Stimulated activated naive B cell treated with anti-CD40 and anti-IgM and Interleukin-4, amounts not matched to agents 10 μg/mL and 1 μg/mL and 100 μg/mL, for 72 hours (primary cell): ENCODE measurements at places on chromosomes 12 and 14.

DNA sequence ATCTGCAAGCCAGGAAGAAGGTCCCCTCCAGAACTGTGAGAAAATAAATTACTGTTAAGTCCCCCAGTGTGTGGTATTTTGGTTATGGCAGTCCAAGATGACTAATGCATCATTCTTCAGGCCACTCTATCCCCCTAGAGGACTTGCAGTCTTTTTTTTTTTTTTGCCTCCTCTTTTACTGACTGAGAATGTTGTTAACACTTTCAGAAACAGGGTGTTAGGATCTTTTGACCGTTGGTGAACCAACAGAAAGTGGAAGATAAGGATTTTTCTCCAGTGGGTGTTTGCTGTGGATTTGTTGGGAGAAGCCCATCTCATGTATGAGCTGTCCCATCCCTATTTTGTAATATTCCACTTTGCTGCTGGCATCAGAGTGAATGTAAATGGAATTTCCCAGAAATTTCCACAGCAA, 37.8 kb downstream of the MARK3 start:
- no peak for DNase-seq

GRCh38 chr12:48010366-48010970, 6.2 kb upstream of the COL2A1 start:
- no peak for DNase-seq

DNA sequence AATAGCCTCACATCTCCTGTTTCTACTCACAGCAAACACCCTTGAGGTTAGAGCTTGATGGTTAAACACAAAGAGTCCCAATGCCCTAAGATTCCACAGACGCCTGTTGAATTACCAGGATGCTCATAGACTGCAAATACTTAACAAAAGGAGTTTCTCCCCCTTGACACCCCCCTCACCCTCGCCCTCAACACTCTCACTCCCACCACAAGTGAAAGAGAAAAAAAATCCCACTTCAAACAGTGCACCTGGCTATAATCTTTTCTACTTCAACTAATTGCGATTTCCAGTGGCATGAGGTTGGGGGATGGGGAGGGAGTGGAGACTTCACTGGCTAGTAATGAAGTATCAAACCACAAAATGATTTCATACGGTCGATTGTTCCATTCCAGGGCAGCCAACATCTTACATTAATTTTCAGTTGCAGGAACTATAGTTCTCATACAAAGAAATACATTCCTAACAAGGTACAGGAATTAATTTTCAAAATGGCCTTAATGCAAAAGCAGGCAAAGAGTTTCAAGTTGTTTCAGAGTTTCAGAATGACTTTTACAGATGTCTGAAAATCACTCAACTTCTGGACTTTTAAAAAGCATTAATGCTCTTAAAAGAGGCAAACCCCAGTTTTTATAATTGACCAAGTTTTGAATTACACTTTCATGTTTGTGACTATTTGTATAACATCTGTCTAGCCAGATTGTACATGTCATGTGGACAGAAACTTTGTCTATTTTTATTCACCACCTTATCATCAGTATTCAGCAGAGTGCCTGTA, 390.7 kb downstream of the C12orf75 start:
- DNase-seq: no peak

GRCh38 chr12:122003651-122004611, 17.8 kb upstream of the BCL7A start:
- DNase-seq: peak; percentile 69

DNA sequence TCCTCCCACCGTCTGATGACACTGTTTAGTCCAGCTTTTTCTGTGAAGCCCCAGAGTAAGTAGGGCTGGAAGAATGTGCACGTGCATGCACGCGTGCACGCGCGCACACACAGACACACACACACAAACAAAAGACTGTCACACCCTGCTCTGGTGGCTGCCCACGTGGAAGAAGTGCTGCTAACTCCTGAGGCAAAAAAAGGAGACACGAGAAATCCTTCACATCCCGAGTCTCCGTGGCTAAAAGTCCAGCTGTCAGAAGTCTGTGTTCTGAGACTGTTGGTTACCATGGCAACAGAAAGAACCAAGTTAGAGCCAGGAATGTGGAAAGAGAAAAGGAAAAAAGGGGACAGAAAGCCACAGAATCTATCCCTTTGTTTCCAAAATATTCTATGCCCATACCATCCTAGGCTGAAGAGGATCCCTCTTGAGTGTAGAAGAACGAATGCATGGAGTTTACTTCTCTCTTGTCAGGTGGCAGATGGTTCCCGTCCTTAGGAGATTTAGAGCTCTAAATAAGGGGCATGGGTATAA, 1.6 kb upstream of the C12orf71 start:
- no peak for DNase-seq
